AG20443 (cell line): ENCODE measurements at places on chromosomes 1 and 21.

DNA sequence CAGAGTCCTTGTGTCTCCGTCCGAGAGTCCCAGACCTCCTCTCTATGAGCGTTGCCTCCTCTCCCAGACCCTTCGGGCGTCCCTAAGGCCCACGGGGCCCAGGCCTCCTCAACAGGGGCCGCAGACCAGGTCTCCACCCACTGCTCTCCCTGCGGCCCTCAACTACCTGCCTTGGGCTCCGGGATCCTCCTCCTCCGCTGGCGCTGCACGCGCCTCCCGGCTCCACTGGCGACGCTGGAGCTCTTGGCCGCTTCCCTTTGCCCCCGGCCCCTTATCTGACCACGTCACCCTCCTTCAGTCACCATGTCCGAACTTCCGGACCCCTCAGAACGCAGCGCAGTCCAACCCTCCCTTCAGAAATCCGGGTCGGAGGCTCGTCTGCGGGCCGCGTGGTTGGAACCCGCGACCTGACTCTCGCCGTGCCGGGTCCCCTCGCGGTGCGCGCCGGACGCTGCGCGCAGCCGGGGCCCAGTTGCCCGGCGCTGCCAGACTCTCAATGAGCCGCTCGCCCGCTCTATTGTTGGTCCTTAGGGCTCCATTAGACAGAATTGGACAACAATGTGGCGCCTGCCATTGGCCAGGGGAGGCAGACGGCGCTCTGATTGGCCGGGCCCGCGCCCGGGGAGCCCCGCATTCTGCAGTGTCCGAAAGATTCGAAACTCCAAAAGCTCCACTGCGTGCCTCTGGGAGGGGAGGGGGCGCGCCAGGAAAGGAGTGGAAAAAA lies at the start of gene DMRTA2:
Gene DMRTA2, minus strand, starts transcription at position 498 of the 724 bp plus-strand sequence. CDS start 1,907 bp downstream, outside the sequence.
- peak; percentile 70 for DNase-seq

GRCh38 chr21:35358008-35358407 lies 308.9 kb upstream of the RUNX1 start:
- no peak for DNase-seq

DNA sequence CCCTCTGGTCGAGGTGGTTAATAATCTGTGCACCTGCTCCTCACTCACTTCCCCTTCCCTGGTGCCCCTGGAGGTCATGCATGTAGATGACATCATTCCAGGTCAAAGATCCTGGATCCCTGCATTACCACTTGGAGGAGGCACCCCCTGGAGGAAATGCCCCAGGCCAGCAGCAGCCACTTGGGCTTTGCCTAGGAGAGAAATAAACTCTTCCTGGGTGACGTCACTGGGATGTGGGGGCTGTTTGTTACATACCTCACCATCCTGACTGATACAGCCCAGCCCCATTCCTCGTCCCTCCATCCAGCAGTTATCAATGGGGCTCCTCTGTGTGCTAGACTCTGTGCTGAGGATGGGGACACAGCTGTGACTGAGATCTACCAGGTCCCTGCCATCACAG lies 433.6 kb downstream of the PTPRU start:
- DNase-seq: no peak

- DNase-seq: no peak
Measured at GRCh38 chr1:206490771-206491405, 16.4 kb upstream of the RASSF5 start.

DNA sequence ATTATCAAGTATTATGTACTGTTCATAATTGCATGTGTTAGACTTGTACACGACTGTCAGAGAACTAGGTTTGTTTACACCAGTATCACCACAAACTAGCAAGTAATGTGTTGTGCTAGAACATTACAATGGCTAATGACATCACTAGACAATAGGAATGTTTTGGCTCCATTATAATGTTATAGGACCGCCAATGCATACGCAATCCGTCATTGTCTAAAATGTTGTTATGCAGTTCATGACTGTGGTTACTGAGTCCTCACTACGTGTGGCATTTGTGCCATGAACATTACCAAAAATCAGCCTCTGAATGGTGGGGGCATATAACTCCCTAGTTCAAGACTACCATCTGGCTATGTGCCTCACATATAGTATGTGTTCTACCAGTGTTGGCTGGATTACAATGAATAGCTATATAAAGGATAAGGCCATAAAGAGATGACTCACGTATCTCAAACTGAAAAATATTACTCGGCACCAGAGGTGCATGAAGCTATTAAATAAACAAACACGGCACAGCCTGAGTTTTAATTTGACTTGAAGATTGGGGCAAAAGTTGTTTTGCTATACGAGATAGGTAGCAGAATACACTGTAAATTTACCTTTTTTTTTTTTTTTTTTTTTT lies 89.1 kb upstream of the COL24A1 start:
- no peak for DNase-seq
